ENCODE measurements at places on chromosomes 16 and 17.

GRCh38 chr16:67720236-67720635 lies 1.1 kb upstream of the GFOD2 start:
- DNase-seq: no peak

GRCh38 chr16:82016964-82017363 lies 5.7 kb upstream of the SDR42E1 start:
- DNase-seq: no peak

DNA sequence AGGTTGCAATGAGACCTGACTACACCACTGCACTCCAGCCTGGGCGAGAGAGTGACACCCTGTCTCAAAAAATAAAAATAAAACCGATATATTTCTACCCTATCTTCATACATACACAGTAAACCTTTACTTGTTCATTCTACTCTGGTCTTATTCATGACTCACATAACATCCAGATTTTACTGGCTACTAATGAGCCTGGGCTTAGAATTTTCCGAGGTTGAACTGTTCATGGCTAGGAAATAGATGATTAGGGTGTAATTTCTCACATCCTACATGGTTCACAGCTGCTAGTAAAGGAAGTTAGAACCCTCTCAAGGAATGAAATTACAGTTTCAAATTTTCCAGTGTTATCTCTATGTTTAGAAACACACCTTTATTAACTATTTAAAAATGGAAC lies 14.7 kb downstream of the GSPT1 start:
- DNase-seq: no peak

GRCh38 chr16:46612121-46612520 lies 9.1 kb downstream of the SHCBP1 start:
- no peak for DNase-seq

- DNase-seq: no peak
Measured at GRCh38 chr17:59287891-59288290, 43.6 kb upstream of the YPEL2 start.

DNA sequence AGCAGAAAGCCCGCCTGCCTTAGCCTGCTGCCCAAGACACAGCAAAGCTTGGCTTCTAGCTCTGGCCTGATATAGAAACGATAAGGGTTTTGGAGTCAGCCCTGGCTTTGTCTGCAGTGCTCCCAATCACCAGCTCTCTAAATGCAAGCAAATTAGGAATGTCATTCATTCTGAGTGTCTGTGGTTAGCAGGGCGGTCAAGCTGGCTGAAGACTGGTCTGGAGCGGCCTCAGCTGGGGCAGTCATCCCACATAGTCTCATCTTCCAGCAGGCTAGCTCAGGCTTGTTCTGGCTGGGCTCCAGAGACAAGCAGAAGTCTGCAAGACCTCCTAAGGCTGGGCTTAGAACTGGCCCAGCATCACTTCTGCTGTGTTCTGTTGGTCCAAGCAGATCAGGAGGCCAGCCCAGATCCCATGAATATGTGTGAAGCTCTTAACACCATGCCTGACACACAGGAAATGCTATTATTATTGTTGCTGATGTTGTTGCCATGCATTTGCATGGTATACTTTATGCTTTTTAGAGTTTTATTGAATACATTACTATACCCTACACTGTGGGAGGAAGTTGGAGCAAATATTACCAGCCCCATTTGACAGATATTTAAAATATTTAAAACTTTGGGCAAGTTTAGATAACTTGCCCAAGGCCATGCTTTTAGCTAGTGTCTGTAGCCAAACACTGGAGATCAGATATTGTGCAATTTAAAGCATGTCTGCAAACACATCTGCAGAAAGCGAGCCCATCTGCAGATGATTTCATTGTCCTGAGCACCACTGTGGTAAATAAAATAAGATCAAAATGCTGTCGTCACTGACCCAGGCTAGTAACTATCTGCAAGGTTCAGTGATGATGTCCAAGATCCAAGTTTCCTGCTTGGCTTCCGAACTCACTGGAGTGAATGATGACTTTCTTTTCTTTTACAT lies 24.8 kb downstream of the TMC7 start:
- no peak for DNase-seq

- DNase-seq: no peak
Measured at GRCh38 chr17:57234061-57234738, 22.1 kb upstream of the MSI2 start.

DNA sequence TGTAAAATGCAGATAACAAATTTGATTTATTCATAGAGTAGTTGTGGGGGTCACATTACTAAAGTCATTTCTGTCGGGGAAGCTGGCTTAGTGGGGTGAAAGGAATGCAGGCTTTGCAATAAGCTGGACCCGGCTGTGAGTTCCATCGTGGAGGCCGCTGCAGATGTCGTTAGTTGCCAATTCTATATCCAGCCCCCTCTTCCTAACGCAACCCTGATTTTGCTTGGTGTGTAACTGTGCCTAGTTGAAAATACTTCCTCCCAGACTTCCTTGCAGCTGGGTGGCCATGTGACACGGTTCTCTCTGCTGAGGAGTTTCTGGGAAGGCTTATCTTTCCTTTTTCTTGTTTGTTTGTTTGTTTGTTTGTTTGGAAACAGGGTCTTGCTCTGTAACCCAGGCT lies 4.5 kb downstream of the MFSD6L start:
- DNase-seq: no peak

GRCh38 chr16:3591436-3591803 lies 14.2 kb upstream of the NLRC3 start:
- no peak for DNase-seq

DNA sequence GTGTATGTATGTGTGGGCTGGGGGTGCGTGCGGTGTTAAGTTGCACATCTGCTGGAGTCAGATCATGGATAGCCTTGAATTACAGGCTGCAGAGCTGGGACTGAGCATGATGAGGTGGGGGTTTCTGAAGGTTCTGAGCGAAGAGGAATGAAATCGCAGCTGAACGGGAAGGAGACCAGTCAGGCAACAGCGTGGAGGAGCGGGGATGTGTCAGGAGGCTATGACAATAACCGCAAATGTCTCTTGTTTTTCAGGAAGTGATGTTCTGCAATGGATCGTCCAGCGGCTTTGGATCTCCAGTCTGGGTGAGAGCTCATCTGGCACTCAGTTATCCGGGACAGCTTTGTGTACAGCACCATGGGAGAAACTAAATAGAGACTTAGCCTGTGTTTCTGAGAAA lies 20.9 kb downstream of the RGS9 start:
- no peak for DNase-seq

DNA sequence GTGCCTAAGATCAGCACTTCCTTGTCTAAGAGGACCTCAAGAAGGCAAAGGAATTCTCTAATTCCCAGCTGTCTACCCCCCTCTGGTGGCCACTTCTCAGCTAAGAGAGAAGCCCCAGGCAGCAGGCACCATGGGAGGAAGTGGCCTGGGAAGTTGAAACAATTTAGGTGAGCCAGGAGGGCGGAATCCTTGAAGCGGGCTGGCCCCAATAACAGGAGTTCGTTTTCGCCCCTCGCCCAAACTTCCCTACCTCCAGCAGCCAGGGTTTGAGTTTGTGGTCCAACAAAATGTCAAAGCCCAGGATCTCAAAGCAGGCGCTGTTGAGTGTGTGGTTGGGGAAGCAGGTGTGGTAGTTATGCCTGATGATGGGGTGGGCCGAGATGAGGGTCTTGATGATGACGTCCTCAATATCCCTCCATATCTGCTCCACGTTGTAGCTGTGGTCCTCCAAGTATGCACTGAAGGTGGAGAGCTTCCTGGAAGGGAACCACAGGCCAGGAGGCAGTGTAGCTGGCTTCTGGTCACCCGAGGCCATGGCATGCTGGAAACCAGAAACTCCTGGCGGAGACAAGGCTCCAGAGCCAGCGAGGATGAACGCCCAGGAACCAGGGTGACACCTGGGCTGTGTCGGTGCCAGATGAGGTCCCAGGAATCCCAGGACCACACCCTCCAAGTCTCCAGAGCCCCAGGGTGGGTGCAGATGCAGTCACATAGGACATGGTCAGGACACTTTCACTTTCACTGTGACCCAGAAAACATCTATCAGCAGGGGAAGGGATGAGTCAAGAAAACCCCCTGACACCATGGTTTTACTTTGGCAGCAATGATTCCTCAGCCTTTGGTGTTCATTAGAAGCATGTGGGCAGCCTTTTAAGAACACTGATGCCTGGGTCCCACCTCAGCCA lies 25.6 kb downstream of the TTLL6 start:
- no peak for DNase-seq

GRCh38 chr16:23423496-23424049 lies 29.4 kb downstream of the COG7 start:
- no peak for DNase-seq

Data from CD4-positive, alpha-beta T cell treated with Interleukin-15 for 4 hours (primary cell).